ENCODE measurements at places on chromosomes 7 and 10.
A peak's percentile ranks its signal among the peaks of the same experiment; 100 is the strongest.

- no peak for DNase-seq
Observed at GRCh38 chr7:106891548-106892410, 26.7 kb downstream of the PIK3CG start.

GRCh38 chr7:2688409-2689342, 674 bp downstream of the AMZ1 start:
- DNase-seq: no peak

DNA sequence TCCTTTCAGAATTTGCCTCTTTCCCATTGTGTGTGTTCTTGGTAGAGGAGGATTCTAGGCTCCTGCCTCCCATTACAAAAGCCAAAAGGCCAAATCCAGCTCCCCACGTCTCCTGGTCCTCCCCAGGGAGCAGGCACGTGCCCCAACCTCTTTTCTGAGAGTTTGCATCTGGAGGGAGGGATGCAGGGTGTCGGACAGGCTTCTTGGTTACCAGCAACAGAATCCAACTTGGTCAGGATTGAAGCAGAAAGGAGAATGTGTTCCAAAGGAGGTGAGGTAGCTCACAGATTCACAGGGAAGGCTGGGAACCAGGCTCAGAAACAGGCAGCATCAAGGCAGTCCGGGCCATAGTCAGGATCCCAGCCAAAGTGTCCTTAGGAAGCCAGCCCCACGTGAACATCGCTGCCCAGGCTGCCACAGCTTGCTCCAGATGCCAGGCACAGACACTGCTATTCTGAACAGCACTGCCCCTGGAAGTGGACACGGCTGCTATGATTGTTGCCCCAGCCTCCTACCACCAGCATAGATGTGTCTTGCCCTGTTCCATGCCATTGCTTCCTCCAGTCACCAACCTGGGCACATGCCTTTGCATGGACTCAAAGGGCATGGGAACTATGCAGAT, 264.2 kb upstream of the ZMIZ1 start:
- DNase-seq: no peak

- peak; percentile 21 for DNase-seq
Observed at GRCh38 chr10:5762531-5762930, 50.7 kb downstream of the GDI2 start.

DNA sequence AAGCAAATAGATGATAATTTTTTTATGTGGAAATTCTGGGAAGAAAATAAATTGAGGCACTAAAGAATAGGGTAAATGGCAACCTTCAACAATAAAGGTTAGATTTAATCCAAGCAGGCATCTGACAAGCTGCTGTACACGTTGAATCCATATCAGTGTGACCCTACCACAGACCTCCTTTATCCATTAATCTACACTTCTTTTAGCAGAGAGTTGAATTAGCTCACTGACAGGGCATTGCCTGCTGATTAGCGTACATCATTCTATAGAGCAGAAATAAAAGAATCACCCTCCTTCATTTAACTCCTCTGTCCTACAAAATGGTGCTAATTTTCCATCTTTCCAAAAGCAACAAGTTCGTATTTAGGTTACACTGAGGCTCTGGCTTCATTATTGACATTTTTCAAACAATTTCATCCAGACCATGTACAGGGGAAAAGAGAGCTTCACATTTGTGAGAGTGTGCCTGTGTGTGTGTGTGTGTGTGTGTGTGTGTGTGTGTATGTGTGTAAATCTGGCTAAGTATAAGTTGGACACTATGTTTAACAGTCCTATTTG, 356.0 kb downstream of the TFEC start:
- DNase-seq: no peak

- DNase-seq: no peak
Observed at GRCh38 chr7:31957090-31957720, 113.0 kb downstream of the PDE1C start.

GRCh38 chr10:48556713-48557112, 48.2 kb downstream of the ARHGAP22 start:
- no peak for DNase-seq

DNA sequence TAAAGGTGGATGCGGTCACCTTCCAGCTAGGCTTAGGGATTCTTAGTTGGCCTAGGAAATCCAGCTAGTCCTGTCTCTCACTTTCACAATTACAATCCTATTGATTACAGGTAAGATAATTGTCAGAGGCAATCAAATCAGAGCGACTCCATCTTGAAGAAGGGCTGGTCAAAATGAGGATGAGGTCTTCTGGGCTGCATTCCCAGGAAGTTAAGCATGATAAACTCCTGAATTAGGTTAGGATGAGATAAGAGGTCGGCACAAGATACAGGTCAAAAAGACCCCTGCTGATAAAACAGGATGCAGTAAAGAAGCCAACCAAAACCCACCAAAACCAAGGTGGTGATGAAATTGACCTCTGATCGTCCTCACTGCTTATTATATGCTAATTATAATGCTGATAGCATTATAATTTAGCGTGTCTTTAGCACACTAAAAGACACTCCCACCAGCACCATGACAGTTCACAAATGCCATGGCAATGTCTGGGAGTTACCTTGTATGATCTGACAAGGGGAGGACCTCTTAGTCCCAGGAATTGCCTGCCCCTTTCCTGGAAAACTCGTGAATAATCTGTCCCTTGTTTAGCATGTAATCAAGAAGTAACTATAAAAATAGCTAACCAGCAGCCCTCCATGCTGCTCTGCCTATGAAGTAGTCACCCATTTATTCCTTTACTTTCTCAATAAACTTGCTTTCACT, 237.6 kb downstream of the CCSER2 start:
- no peak for DNase-seq

DNA sequence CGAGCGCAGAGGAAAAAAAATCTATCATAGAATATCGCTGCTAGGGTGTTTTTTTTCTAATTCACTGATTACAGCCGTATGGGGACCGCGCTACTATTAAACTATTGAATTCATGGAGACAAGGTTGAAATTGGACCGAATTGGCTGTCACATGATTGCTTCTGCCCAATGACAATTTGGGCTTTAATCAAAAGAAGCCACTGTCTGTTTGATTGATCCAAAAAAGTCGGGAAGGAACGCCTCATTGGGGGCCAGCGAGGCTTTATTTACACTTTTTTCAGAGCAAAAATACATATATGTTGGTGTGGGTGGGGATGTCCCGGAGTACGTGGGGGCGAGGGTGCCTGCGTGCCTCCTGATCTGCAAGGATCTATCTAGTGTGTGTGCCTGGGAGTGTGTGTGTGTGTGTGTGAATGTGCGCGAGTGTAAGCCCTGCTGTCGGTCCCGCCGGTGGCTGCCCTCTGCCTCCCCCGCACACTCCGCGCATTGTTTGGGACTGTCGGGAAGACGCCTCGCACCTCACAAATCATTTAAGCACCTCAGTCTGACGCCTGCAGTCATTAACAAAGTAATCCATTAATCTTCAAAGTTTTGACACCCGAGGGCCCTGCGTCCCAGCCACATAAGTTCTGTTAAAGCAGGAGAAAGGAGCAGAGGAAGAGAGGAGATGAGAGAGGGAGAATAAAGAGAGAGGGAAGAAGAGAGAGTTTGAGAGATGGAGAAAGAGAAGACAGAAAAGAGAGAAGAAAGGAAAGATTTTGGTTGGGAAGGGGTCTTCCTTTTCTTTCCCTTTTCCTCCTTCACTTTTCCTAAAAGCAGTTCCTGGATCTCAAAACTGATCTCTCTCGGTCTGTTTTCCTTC, at the start of gene HOXA2:
Gene HOXA2 (minus strand): TSS at position 103 of the 862 bp plus-strand sequence. CDS start 183 bp downstream, outside the sequence.
- no peak for DNase-seq

DNA sequence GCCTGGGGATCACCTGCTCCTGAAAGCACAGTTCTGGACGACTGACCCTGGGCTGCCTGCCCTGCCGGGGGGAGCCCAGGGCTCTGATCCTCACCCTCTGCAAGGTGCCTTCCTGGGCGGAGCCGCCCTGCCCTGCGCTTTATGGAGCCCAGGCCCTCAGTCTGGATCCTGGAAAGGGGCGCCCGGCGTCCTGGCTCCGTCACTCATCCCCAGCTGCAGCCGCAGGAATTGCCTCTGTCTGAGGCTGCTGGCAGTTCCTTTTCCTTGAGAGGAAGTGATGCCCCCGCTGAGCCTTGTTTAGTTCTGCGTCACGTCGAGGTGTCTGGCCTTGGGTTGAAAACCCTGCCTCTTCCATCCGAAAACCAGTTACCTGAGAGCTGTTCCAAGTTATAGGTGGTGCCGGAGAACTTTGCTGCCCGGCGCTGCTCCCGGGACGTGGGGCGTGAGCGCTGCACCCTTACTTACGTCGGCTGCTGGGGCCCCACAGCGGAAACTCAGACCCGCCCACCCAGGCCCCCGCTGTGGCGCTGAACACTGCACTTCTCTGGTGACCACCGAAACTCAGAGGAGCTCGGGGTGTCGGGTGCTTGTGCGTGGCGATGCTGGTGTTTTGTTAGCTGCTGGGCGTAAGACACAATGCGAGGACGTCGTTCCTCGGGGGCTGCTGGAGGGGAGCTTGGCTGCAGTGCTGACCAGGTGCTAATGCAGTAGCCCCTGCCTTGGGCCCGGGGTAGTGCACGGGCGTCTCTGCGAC, 5.4 kb downstream of the MAFK start:
- DNase-seq: no peak

DNA sequence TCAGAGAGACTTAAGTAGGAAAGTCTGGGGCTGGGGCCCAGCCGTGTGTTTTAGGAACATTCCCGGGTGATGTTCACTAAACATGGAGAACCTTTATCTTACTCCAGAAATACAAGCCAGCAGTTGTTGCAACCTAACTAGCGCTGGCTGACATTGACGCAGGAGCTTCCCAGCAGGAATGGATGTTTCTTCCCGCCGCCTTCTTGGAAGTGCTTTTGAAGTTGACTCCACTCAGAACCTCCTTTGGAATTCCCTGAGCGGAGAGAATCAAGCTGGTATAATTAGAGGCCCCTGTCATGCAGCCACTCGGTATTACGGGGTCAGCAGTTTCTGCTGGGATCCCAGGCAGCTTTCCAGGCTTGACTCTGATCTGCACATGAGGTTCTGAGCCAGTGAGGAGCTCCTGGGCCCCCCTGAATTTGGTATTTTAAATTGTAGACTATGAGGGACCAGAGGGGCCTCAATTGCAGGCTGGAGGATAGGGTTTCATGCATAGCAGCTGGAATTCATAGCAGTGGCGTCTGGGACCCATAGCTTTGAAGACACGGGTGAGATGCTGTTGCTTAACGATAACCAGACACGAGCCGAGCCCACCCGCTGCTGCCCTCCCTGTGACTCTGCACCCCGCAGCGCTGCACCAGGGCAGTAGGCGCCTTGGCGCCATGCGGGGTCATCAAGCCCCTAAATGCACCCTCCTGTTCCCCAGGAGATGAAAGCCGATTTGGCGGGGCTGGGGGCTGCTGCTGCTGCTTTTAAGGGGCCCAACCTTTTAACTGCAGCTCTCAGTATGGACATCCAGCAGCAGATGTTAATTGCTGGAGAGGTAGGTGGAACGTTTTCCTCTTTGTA, 61.8 kb downstream of the EEPD1 start:
- DNase-seq: no peak

- DNase-seq: no peak
Observed at GRCh38 chr7:116876664-116877442, 14.5 kb downstream of the CAPZA2 start.

- DNase-seq: no peak
Observed at GRCh38 chr10:3122486-3123205, 49.9 kb downstream of the PITRM1 start.

- no peak for DNase-seq
Observed at GRCh38 chr7:154744256-154744860, 258.6 kb downstream of the PAXIP1 start.

DNA sequence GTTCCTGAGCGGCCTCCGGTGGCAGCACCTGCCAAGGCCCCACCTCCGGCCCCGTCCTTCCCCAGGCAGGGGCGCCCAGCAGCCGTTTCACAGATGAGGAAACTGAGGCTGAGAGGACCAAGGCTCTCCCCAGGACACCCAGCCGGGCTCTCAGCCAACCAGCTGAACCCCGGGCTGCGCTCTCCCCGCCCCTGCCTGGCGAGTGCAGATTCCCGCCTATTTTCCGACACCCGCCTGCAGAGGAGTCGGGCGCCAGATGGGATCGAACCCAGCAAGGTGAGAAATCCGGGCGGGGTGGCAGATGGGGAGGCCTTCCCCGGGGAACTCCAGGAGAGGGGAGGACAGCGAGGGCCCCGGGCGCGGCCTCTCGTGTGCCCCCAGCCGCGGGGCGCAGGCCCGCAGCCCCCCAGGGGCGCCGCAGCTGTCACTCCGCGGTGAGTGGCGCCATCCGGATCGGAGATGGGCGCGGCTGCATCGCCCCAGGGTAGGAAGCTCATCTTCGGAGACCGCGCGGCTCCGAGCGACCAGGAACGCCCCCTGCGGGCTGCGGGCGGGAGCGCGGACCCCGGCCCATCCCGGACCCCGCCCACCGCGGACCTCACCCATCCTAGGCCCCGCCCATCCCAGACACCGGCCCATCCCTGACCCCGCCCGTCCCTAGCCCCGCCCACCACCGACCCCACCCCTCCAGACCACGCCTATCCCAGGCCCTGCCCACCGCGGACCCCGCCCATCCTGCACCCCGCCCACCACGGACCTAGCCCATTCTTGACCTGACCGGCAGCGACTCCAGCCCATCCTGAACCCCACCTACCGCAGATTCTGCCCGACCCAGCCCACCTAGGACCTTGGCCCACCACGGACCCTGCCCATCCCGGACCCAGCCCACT, 90.3 kb downstream of the MICALL2 start:
- peak; percentile 10 for DNase-seq

- DNase-seq: no peak
Observed at GRCh38 chr7:39285256-39285655, 280.9 kb upstream of the YAE1 start.

- no peak for DNase-seq
Observed at GRCh38 chr7:113175525-113176104, 57.3 kb upstream of the SMIM30 start.

- DNase-seq: no peak
Observed at GRCh38 chr10:76190634-76191270, 759.3 kb downstream of the LRMDA start.

- no peak for DNase-seq
Observed at GRCh38 chr10:106280896-106281460, 883.5 kb downstream of the SORCS1 start.

DNA sequence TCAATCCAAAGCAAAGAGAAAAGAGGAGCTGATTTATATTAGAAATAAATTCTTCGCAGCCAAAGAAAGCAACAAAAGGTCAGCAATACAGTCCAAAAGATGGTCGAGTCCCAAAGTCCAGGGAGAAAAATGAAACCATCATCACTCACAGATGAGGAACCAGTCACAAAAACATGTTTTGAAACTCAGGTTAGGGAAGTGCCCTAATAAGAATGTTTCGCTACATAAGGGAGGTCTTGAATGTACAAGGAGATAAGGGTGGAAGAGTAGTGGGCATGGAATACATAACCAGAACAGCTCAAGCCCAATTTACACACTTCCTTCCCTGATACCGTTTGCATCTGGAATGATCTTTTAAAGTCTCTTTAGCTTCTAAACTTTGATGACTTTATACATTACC, 53.6 kb downstream of the VPS41 start:
- DNase-seq: no peak

GRCh38 chr10:78025685-78026364, 3.5 kb downstream of the POLR3A start:
- no peak for DNase-seq

- DNase-seq: no peak
Observed at GRCh38 chr10:36313142-36313541, 671.0 kb upstream of the FZD8 start.

GRCh38 chr10:77287647-77288120, 349.9 kb downstream of the KCNMA1 start:
- DNase-seq: no peak

Measured in HepG2 (cell line).